Cardiac septum (tissue), 1 donor: ENCODE measurements at places on chromosomes 7 and 10. TPM values are rescaled to one million over a fixed set of nuclear protein-coding genes. Genes with fewer than 3 reads are reported as not detected.

CYP2E1 gene
- 2.2 TPM for total RNA-seq

LRRC4 gene
- total RNA-seq: 3.7 TPM

CCDC71L gene
- total RNA-seq: 7.0 TPM

- no peak for DNase-seq
Observed at GRCh38 chr7:1030444-1031070, 13.8 kb upstream of the GPR146 start.

GRCh38 chr10:80075781-80076180 is 2.7 kb upstream of the TMEM254 start:
- DNase-seq: no peak

DNA sequence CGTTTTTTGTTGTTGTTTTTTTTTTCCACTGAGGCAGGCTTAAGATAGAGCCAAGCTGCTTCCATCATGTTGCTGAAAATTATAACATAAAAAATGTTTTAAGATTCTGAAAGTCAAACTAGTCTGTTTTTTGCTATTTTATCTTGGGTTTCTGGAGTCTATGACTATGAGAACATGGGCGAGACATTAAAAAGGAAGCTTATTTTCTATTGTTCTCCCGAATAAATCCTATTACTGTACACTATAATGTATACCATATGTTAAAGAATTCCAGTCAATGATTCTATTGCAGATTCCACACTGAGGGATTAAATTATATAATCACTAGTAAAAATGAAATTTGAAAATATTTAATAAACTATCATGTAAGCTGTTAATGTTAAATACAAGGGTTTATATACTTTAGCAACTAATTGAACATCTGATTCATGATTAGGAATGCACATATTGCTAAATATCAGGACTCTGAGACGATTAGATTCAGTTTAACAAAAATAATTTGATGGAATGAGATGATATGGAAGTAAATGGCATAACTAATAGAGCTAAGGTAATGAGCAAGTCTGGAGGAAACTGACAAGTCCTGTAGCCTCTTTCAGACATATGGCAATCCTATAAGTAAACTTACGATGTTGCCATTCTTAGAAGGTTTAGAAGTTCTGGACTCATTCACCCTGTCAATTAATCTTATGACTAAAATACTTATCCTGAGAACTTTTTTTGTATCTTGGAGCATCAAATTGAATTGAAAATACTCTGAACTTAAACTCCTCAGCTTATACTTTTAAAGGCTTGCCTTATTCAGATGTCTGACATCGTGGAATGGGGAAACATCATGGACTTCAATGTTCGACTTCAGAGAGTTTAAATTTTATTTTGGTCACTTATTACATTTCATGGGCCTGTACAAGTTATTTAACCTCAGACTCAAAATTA is 294.8 kb upstream of the DGKB start:
- no peak for DNase-seq

GRCh38 chr10:67965456-67965855 is 81.0 kb downstream of the SIRT1 start:
- DNase-seq: no peak

- no peak for DNase-seq
Observed at GRCh38 chr7:81583882-81584533, 185.8 kb downstream of the HGF start.

- DNase-seq: no peak
Observed at GRCh38 chr7:130719541-130719940, 14.5 kb downstream of the KLF14 start.

DNA sequence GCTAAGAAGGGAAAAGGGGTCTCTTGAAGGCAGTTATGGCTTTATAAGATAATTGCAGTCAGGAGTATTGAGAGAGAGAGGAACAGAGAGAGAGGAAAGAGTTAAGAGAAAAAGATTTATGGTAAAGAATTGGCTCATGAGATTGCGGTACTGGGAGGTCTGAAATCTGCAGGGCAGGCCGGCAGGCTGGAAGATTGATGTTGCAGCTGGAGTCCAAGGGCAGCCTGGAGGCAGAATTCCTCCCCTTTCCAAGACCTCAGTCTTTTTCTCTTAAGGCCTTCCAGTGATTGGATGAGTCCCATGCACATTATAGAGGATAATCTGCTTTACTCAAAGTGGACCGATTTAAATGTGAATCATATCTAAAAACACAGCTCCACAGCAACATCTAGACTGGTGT is 68.4 kb downstream of the HACD1 start:
- no peak for DNase-seq

- peak; percentile 12 for DNase-seq
Observed at GRCh38 chr10:104306897-104307296, 31.4 kb downstream of the ITPRIP start.

DNA sequence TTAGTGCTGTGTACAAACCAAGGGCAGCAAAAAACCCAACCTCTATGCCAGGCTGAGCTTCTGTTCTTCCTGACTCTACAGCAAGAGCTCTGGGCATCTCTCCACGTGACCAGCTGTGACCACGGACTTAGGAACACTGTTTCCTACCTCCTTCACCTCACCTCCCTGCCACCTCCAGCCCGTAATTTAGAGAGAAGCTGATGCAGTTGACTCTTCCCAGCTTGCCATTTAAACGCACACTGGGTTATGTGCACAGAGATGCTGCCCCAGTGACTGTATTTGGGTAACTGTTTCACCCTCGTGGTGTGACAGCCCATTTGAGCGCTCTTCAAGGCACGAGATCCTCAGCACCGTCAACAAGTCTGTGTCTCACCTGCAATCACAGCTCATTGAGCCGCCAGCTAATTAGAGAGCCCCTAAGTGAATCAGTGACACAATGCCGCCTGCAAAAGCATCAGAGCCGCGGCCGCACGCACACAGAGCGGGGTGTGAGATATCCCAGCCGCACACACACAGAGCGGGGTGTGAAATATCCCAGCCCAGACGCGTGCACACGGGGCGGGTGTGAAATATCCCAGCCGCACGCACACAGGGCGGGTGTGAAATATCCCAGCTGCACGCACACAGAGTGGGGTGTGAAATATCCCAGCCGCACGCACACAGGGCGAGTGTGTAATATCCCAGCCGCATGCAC is 319.7 kb downstream of the PTPRN2 start:
- peak; percentile 63 for DNase-seq

- DNase-seq: no peak
Observed at GRCh38 chr7:3915337-3915878, 614.4 kb downstream of the SDK1 start.

GLI3 gene
- 10.5 TPM for total RNA-seq

GRCh38 chr7:100091411-100092181 is 2.8 kb downstream of the COPS6 start:
- no peak for DNase-seq

DMTF1 gene
- 38.9 TPM for total RNA-seq

EFCAB10 gene
- not detected for total RNA-seq

- DNase-seq: no peak
Observed at GRCh38 chr10:60877777-60878120, 66.2 kb downstream of the RHOBTB1 start.

- DNase-seq: no peak
Observed at GRCh38 chr7:142460402-142461117, 202.7 kb upstream of the PRSS58 start.

DNA sequence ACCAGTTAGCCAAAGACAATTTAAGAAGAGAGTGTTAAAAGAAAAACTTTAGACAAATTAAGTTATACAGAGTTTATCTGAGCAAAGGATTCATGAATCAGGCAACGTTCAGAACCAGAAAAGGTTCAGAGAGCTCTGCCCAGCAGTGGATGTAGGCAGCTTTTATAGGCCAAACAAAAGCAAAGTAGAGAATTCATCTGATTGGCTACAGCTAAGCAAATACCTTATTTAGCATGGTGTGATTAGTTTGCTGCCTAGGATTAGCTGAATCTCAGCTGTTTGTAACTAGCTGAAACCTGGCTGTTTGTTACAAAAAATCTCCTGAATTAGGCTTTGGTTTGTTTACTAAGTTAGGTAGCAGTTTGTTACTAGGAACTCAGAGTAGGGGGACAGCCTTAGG is 66.0 kb downstream of the SLC25A40 start:
- DNase-seq: no peak

DNA sequence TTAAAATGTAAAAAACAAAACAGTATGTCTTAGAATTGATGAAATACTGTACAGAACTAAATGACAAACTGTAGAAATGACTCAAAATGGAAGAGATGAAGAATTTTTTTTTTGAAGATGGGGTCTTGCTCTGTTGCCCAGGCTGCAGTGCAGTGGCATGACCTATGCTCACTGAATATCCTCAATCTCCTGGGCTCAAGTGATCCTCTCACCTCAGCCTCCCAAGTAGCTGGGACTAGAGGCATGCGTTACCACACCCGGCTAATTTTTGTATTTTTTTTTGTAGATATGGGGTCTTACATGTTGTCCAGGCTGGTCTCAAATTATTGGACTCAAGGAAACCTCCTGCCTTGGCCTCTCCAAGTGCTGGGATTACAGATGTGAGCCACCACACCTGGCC is 36.5 kb downstream of the ATAD1 start:
- no peak for DNase-seq

FRMD4A gene
- 23.7 TPM for total RNA-seq

GRCh38 chr7:142391191-142391992 is 133.5 kb upstream of the PRSS58 start:
- DNase-seq: no peak

TM9SF3 gene
- 76.1 TPM for total RNA-seq
